ENCODE measurements at places on chromosomes 7 and 10.
A peak's percentile ranks its signal among the peaks of the same experiment; 100 is the strongest.

GRCh38 chr7:1608318-1608717 is 38.5 kb upstream of the PSMG3 start:
- no peak for DNase-seq

- no peak for DNase-seq
Measured at GRCh38 chr7:94417901-94418300, 23.2 kb downstream of the COL1A2 start.

DNA sequence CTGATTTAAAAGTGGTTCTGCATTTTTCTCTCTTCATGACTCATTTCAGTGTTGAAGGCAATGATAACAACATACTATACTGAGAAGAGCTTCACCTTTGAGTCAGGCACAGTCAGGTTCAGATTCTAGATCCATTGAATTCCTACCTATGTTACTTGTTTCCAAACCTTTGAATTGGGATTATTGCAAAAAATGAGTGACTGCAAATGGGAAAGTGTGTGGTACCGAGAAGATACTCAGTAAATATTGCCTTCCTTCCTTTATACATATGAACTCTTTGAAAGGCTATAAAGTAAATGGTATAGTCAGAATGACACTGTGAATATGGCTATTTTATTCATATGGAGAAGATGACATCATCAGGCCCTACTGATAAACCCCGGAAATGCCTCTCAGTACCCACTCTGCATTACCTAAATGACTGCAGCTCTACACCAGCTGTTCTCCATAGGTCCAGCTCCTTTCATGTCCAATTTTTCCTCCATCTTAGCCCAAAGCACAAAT is 66.7 kb upstream of the FGL2 start:
- DNase-seq, result no peak

- DNase-seq, result no peak
Measured at GRCh38 chr7:29277436-29278215, 83.1 kb downstream of the CHN2 start.

- DNase-seq, result no peak
Measured at GRCh38 chr10:12207114-12207513, 11.1 kb downstream of the CDC123 start.

- no peak for DNase-seq
Measured at GRCh38 chr7:142030848-142031247, 35.2 kb downstream of the MGAM start.

DNA sequence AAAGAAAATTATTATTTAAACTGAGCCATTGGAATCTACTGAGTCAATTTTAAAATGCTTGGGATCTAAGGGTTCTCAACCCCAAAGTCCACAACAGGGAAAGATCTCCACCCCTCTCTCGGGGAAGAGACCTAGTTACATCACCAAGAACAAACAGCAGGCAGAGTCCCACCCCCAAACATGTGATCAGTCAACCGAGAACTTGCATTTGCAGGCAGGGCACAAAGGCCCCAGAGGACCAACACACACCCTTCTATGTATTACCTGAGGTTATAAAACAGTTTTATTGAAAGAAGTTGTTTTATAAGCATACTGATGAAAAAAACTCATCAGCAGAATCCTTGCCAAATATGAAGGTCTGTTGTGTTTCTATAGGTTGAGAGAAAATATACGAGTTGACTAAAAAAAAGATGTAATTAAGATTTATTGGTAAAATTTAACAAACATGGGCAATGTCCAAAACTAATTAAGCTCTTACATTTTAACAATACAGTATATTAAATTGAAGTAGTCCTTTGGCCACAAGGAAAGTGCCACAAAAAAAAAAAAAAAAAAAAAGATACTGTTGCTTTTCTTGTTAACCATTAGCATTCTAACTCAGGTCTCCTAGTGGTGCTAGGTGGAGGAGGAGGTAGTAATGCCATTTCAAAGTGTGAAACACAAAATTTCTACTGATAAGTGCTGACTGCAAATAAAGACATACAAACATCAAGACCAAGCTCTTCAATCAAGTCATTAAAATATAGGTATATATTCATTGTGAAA is 975 bp upstream of the USP54 start:
- DNase-seq, result no peak

- DNase-seq, result no peak
Measured at GRCh38 chr10:79277579-79278269, 69.5 kb upstream of the PPIF start.

- DNase-seq, result no peak
Measured at GRCh38 chr10:103583871-103584215, 90.3 kb downstream of the NEURL1 start.

GRCh38 chr10:130430291-130430690 is 294.1 kb downstream of the GLRX3 start:
- no peak for DNase-seq

DNA sequence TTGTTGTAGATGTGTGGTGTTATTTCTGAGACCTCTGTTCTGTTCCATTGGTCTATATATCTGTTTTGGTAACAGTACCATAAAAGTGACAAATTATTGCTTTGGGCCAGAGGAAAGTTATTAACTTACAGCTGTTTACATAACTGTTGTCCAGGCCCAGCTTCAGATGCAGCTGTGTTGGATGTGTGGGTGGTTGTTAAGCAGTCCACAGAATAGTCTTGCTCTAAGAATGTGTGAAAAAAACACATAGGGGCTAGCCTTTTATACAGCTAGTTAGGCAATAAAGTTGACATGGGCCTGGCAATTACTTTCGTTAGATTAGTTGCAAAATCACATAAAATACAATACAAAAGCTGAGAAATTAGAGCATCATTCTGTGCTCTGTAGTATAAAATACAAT is 31.9 kb downstream of the DLD start:
- no peak for DNase-seq

- DNase-seq, result peak; percentile 72
Measured at GRCh38 chr7:155205368-155206317, 92.0 kb upstream of the INSIG1 start.

- DNase-seq, result no peak
Measured at GRCh38 chr7:33970536-33970935, 65.2 kb downstream of the BMPER start.

DNA sequence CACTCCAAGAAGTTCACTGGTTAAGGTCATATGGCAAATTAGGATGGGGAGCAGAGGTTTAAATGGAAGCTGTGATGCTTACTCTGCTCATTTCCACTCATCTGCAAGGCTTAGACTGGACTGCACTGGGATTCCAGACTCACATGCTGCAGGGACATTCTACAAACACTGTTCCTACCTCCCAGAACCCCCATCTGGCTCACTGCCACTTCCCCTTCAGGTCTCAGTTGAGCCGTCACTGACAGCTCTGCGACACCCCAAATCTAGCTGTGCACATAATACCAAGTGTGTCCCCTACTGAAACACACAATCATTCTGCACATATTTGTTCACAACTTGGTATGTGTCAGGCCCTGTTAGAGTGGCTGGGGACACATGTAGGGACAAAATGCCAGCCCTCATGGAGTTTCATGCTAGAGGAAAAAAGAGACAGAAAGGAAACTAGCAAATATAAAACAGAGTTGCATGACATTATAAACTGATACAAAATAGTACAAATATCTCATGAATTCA is 5.4 kb downstream of the PRKCQ start:
- DNase-seq, result no peak

DNA sequence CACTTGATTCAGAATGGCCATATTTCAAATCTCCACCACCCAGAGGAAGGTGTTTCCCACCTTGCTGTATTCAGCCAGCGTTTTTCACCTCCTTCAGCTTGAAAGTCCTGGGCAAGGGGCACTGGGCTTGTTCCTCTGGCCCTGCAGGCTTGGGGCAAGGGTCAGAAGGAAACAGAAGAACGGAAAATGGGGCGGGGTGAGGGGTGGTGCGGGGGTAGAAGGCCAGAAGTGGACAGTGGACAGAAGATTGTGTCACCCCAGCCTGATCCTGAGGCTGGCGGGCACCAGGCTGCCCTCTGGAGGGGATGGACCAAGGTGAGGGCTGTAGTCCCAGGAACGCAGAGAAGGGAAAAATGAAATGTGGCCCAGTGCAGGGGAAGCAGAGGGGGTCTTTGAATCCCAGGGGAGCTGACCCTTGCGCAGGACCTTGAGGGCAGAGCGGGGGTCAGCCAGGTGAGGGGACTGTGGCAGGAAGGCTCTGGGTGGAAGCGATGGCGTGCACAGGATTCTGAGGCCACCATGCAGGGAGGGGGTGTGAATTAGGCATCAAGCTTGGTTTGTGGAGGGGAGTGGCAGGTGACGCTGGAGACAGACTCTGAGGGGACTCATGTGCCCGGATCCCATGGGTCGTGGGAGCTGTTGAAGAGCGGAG is 23.0 kb downstream of the TMEM120A start:
- no peak for DNase-seq

GRCh38 chr7:112791465-112792168 is 1.4 kb upstream of the TMEM168 start:
- no peak for DNase-seq

- DNase-seq, result no peak
Measured at GRCh38 chr10:129900825-129901224, 63.2 kb downstream of the EBF3 start.

- no peak for DNase-seq
Measured at GRCh38 chr7:155702616-155703015, 58.2 kb downstream of the RBM33 start.

GRCh38 chr10:6721480-6721879 is 141.4 kb upstream of the PRKCQ start:
- DNase-seq, result peak; percentile 90
